ENCODE measurements at places on chromosomes 5 and 9. TPM values are rescaled to one million over a fixed set of nuclear protein-coding genes. Genes with fewer than 3 reads are reported as not detected.

The TCOF1 gene
- total RNA-seq = 23.5 TPM

The SLC34A3 gene
- total RNA-seq = 0.13 TPM

The TMC1 gene
- 0.25 TPM for total RNA-seq

The CYSTM1 gene
- total RNA-seq = 157 TPM

GRCh38 chr9:81671880-81672280, 17.5 kb downstream of the TLE1 start:
- peak; percentile 71 for DNase-seq

GRCh38 chr9:134374301-134375010, 48.2 kb downstream of the RXRA start:
- DNase-seq = no peak

GRCh38 chr5:36874465-36874864, 2.1 kb upstream of the NIPBL start:
- peak; percentile 19 for DNase-seq

GRCh38 chr9:31034311-31034710, 1350.1 kb upstream of the ACO1 start:
- no peak for DNase-seq

- DNase-seq = no peak
Observed at GRCh38 chr5:136890431-136891148, 525.2 kb upstream of the TRPC7 start.

- DNase-seq = peak; percentile 49
Observed at GRCh38 chr9:124016175-124017050, 4.8 kb downstream of the LHX2 start.

- DNase-seq = no peak
Observed at GRCh38 chr9:76521244-76521681, 62.3 kb downstream of the GCNT1 start.

DNA sequence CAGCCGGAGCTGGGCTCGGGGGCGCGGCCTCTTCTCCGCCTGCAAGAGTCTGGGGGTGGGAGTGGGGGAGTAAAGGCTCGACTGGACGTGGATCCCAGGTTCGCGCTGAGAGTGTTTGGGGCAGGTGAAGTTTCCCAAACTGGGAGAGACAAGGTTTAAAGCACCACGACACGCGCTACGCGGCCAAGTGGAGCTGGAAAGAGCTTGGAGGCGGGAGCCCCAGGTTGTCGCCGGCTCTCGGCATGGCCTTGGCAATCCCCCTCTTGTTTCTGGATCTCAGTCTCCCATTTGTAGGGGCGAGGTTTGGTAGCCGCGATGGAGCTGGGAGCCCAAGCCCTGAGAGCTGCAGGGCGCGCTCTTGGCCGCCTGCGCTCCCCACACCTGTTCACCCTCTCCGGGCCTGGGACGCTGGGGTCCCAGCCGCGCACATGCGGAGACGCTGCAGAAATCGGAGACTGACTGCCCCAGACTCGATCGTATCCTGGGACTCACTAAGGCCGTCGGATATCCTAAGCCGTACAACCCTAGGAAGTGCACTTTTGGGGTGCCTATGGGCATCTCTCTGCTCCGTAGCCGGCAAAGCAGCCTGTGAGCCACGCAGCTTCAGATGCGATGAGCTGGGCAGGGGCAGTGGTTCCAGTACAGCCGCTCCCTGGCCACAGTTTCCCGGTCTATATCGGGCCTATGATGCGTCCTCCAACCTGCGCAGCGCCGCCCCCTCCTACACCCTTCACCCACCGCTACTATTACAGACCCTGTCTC, 937 bp downstream of the TMOD1 start:
- no peak for DNase-seq

DNA sequence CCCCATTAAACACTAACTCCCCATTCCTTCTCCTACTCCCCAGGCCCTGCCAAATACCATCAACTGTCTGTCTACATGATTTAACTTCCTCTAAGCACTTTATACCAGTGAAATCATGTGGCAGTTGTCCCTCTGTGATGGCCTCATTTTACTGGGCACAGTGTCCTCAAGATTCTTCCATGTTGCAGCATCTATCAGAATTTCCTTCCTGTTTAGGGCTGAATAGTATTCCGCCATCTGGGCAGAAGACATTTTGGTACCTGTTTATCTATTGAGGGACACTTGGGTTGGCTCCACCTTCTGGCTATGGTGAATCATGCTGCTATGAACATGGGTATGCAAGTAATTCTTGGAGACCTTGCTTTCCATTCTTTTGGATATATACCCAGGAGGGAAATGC, 59.4 kb upstream of the IRX4 start:
- no peak for DNase-seq

DNA sequence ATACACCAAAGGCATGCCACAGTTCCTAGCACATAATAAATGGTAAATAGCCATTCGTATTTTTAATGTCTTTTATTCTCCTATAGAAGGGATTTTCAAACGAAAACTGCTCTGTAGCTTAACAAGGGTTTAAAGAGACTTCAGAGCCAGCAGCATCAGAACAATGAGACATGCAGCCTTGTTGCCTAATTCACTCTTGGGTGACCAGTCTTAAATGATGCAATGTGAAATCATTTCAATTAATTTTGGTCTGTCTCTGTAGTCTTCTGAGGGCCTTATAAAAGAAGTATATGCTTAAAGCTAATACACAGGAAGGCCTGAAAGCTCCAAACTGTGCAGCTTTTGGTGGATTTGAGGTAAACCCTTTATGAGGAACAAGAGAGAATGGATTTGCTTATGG, 888.8 kb upstream of the WWC1 start:
- DNase-seq = no peak

GRCh38 chr5:168455201-168455600, 31.1 kb upstream of the RARS1 start:
- DNase-seq = no peak

GRCh38 chr5:10393491-10393890, 40.0 kb downstream of the MARCHF6 start:
- no peak for DNase-seq

Data from kidney (tissue), 22 donors.